Stimulated activated CD4-positive, alpha-beta T cell treated with anti-CD3 and anti-CD28 coated beads, Interleukin-12 subunit alpha, Interleukin-12 subunit beta, amount 100 ng/mL, for 4 hours (primary cell): ENCODE measurements at places on chromosomes 5 and 9.

- DNase-seq: no peak
Observed at GRCh38 chr5:36441280-36441679, 139.6 kb upstream of the RANBP3L start.

DNA sequence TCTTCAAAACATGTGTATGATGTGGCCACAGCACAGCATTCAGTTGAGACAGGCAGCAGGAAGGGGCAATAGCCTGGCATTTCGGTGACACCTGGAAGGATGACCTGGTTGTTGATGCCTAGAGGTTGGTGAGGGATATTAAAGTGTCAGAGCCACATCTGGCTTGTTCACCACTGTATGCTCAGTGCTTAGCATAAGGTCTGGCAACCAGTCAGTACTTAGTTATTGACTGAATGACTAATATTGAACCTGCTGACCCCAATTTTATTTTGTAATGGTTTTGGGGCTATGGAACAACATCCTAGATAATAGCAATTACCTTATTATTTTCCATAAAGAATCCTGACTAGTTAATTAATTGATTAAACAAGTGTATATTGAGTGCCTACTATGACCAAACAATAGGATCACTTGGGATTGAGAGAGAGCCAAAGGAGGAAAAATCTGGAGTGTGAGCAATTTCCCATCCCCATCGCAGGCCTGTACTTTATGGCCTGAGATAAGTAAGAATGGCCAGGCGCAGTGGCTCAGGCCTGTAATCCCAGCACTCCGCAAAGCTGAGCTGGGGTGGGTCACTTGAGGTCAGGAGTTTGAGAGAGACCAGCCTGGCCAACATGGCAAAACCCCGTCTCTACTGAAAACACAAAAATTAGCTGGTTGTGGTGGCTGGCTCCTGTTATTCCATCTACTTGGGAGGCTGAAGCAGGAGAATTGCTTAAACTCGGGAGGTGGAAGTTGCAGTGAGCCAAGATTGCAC, 85.4 kb upstream of the PLPP1 start:
- DNase-seq: no peak

DNA sequence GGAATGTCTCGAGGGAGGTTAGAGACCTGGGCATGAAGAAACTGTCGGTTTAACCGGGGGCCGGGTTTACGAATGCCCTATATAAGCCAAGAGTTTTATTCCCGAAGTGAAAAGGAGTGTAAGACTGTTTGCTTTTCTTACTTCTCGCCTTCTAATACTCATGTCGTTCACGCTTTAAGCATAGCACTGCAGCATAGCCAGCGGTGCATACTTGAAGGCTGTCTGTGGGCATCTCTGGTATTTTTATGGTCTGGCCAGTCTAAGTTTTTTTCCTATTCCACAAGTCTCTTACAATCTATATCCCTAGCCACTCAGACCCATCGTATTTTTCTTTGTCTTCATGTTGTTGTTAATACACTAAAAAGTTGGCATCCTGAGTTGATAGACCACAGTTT, 1.2 kb downstream of the UHRF2 start:
- DNase-seq: no peak

DNA sequence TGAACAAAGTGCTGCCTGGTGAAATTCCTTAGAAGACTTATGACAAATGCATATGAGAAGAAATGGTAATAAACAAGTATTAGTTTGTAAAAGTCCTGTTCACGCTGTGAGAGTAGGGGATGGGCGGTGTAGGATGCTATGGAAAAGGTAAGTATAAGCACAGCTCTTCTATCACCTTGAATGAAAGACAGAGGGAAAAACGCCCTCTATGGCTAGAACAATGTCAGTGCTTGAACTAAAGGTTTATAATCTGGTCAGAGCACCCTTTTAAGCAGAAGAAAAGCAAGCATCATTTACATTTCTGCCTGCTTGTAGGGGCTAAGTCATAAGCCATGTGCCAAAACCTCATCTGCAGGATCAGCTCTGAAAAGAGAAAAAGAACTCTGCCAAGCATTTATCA, 115.2 kb downstream of the LHFPL2 start:
- DNase-seq: no peak

GRCh38 chr5:123303802-123304201, 119.4 kb downstream of the CEP120 start:
- DNase-seq: no peak

GRCh38 chr5:3139499-3139931, 388.0 kb upstream of the IRX2 start:
- DNase-seq: no peak

GRCh38 chr5:40960037-40960436, 50.7 kb downstream of the C7 start:
- DNase-seq: no peak

DNA sequence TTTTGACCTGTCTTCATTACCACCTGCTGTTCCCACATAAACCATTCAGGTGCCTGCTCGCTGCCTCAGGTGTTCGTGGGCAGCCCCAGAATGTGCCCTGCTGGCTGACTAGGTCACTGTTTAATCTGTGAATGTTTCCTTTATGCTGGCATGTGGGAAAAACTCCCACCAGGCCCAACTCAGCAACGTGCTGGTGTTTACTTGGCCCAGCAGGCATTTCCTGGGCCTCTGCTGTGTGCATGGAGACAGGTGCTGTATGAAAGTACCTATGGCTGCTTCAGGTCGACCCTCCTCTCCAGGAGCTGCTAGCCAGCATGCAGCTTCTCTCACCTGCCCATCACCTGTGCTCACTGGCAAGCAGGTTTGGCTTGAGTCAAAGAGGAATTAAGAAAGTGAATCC, 65.8 kb downstream of the RAD23B start:
- no peak for DNase-seq

DNA sequence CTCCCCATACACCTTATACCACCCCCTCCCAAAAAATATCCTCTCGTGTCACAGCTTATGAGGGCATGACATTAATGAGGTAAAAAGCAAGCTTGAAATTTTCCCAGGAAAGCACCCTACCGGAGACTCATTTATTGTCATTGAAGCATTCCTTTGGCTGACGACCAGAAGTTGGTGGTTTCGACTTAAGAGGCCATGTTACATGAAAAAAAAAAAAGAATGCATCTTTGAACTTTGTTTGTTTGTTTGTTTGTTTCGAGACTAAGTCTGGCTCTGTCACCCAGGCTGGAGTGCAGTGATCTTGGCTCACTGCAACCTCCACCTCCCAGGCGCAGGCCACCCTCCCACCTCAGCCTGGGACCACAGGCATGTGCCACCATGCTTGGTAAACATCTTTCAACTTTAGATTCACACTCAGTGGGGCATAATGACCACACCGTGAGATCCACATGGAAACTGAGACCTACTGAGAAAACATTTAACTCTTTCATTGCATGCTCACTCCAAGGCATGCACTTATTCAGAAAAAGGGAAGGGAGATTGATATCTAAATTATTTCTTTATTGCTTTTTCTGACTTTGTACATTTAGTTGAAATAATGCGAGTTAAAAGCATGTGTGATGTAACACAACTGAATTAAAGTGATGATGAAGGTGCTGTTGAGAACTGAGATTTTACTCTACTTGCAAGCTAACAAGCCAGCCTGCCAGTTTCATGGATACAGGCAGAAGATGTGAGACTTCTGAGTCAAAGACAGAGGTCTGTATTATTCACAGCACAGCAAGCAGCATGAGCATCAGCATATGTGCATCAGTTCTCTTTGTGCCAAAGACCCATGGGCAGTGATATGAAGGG, 5.1 kb upstream of the RAB14 start:
- no peak for DNase-seq

GRCh38 chr5:135745897-135746500, 88.5 kb upstream of the SLC25A48 start:
- no peak for DNase-seq

GRCh38 chr5:80711938-80712337, 57.2 kb upstream of the DHFR start:
- DNase-seq: no peak

GRCh38 chr5:173451031-173451430, 122.8 kb upstream of the STC2 start:
- DNase-seq: no peak

- DNase-seq: no peak
Observed at GRCh38 chr9:129548571-129549135, 72.2 kb downstream of the C9orf50 start.

GRCh38 chr5:60520451-60521227, 179.3 kb downstream of the DEPDC1B start:
- DNase-seq: no peak

GRCh38 chr5:174149426-174149825, 103.9 kb downstream of the NSG2 start:
- no peak for DNase-seq

- no peak for DNase-seq
Observed at GRCh38 chr9:129386812-129387177, 208.7 kb upstream of the IER5L start.

GRCh38 chr9:80951675-80952074, 737.7 kb downstream of the TLE1 start:
- DNase-seq: no peak

- no peak for DNase-seq
Observed at GRCh38 chr9:96453625-96454024, 3.7 kb downstream of the HABP4 start.

DNA sequence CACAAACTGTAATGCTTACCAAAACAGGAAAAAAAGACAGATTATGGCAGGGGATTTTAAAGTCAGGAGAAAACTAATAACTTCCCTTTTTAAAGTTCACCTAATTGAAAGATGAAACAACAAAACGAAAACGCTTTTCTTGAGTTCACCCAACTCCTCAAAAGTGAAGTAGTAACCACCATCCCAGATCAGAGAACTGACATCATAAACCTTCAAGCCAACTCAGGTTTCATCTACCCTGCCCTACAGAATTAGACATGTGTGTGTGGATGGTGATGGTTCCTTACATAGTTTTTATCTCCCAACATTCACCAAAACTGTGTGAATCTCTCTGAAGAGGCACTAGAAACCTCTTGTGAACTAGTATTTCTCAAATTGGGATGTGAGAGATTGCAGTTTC, 195.2 kb upstream of the PTGER4 start:
- no peak for DNase-seq
